Glomerular endothelial cell (primary cell): ENCODE measurements at places on chromosomes 7 and 10. TPM values are rescaled to one million over a fixed set of nuclear protein-coding genes. Genes with fewer than 3 reads are reported as not detected.

- no peak for DNase-seq
Measured at GRCh38 chr7:130279286-130279685, 12.6 kb downstream of the CPA2 start.

DNA sequence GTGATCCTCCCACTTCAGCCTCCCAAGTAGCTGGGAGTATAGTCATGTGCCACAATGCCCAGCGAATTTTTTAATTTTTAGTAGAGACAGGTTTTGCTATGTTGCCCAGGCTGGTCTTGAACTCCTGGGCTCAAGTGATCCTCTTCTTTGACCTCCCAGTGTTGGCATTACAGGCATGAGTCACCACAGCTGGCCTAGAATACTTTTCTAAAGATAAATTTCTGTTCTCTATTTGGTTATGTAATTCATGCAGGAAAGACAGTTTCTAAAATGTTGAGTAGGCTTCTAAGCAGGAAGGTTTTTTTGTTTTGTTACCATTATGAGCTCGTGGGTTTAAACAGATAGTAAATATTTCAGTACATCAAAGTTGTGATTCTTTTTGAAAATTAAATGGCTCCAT lies 5.0 kb downstream of the RBAK start:
- no peak for DNase-seq

GRCh38 chr10:34845070-34845469 lies 30.0 kb upstream of the PARD3 start:
- no peak for DNase-seq

Gene ABHD11
- total RNA-seq = 12.4 and 14.3 TPM in 2 replicates

Gene DDX56
- 79.6 and 89.5 TPM in 2 replicates for total RNA-seq

Gene ABCB1
- total RNA-seq = 1.3 and 3.7 TPM in 2 replicates

GRCh38 chr10:117928741-117929140 lies 118.0 kb downstream of the RAB11FIP2 start:
- no peak for DNase-seq

- DNase-seq = no peak
Measured at GRCh38 chr10:68242051-68242450, 10.1 kb upstream of the ATOH7 start.
